ENCODE measurements at places on chromosomes 2 and 18. TPM values are rescaled to one million over a fixed set of nuclear protein-coding genes. Genes with fewer than 3 reads are reported as not detected.

DNA sequence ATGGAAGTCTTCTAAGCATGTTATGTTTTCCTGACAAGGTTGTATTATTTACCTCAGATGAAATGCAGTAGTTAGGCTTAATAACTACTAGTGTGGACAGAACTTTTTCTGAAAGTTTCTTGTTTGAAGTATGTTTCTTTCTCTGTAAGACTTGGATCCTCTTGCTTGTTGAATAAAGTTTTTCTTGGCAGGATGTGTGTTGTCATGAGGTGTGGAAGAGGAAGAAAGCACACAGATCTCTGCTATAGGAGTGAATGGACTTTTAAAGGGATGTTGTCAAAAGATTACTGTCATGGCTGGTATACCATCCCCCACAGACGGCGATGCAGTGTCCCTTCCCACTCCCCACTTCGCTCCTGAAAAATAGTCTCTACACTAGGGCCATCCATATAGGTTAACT, 2.6 kb downstream of the CAB39 start:
- DNase-seq, result no peak

The ACVR1C gene
- total RNA-seq, result 118 TPM

DNA sequence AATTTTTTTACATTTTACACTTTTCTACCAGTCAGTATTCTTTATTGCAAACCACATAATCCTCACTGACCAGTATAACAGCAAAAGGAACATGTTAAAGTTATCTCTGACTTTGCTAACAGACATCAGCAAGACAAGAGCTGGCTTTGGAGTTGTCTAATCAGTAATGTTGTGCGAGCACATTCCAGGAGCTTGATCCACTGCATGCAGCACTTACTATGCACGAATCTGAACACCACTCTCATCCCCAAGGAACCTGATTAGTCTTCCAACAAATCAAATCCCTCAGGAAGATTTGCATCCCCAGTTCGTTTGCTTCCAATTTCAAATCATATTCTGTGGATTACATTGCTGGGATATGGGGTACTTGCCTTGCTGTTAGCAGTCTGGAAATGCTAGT, 269.3 kb upstream of the EPC2 start:
- no peak for DNase-seq

The PJVK gene
- total RNA-seq, result 2.8 TPM

- DNase-seq, result no peak
Observed at GRCh38 chr2:169362118-169362893, at the start of gene LRP2. TSS of gene LRP2 (minus strand) at chr2:169362534. CDS start at chr2:169362399, 135 bp downstream.

GRCh38 chr2:49210191-49210590, 55.9 kb upstream of the FSHR start:
- no peak for DNase-seq

DNA sequence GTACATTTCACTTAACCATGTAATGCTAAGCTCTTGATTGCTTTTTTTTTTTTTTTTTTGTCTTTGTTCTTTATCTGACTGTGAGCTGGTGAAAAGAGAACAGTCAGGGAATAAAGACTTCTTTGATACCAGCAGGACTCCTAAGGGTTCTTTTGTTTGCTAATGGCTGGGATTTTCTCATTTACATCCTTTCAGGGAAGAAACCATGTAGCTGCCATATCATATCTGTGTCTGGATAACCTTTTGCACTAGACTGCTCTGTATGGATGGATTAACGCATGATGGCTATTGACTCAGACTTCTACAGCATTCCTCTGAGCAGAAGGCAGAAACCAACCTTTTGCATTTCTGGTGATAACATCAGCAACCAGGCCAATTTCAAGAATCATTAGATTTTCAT, 504.0 kb downstream of the LRRTM4 start:
- DNase-seq, result no peak

DNA sequence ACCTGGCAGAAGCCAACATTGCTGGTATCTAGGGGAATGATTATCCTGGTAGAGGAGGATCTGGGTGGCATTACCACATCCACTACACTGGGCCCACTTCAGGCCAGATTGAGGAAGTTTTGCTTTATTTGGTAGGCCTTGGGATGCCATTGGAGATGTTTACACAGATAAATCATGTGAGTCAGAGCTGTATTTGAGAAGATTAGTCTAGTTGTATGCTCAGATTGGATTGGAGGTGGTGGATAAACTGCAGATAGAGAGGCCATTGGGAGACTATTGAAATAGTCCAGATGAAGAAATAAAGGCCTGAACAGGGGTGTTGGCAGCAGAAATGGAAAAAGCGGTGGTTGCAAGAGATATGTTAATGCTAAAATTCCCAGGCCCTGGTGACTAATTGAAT, 81.5 kb downstream of the EFEMP1 start:
- no peak for DNase-seq

GRCh38 chr2:170929686-170930050, 615 bp downstream of the GORASP2 start:
- no peak for DNase-seq

DNA sequence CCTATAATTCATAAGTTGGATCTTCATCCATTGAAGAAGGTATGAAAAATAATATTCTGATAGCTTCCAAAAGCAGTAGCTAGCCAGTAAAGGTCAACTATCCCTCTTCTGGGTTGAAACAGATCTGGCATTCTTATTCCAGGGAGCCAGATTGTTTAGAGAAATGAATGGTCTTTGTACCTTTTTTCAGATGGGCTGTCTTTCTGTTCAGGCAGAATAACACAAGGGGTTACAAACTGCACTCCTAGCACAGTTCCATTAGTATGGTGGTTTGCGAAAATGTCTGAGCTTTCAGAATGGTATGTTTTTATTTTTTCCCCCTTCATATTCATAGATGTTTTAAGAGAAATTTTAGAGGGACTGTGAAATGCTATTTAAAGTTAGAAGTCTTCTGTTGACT, 47.5 kb upstream of the TMEM178A start:
- no peak for DNase-seq

GRCh38 chr18:27109451-27109850, 75.7 kb downstream of the CHST9 start:
- no peak for DNase-seq

GRCh38 chr2:124698979-124699565, 674.0 kb downstream of the CNTNAP5 start:
- DNase-seq, result no peak

GRCh38 chr2:56739413-56739812, 555.6 kb downstream of the CCDC85A start:
- DNase-seq, result no peak

DNA sequence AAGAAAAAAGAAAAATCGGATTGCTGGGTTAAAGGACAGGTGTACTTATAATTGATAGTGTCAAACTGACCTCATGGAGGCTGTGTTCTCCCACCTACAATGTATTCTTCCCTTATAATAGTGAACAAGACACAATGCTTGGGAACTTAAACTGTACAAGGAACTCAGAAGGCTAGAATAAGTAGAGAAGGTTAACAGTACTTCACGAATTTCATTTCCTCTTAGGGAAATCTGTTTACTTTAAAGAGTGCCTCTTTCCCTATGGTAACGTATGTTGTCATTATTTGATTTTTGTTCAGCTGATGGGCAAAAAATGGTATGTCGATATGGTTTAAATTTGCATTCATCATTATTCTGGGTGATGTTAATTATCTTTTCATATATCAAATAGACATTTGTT, 9.2 kb upstream of the HK2 start:
- no peak for DNase-seq

The LAMA3 gene
- 54.0 TPM for total RNA-seq

The CNGA3 gene
- 0.47 TPM for total RNA-seq

- DNase-seq, result no peak
Observed at GRCh38 chr2:230614913-230615332, 97.7 kb upstream of the CAB39 start.

- DNase-seq, result no peak
Observed at GRCh38 chr18:75253043-75253442, 42.4 kb downstream of the TSHZ1 start.

The SLC38A11 gene
- total RNA-seq, result 0.60 TPM

The CTAGE1 gene
- total RNA-seq, result not detected

DNA sequence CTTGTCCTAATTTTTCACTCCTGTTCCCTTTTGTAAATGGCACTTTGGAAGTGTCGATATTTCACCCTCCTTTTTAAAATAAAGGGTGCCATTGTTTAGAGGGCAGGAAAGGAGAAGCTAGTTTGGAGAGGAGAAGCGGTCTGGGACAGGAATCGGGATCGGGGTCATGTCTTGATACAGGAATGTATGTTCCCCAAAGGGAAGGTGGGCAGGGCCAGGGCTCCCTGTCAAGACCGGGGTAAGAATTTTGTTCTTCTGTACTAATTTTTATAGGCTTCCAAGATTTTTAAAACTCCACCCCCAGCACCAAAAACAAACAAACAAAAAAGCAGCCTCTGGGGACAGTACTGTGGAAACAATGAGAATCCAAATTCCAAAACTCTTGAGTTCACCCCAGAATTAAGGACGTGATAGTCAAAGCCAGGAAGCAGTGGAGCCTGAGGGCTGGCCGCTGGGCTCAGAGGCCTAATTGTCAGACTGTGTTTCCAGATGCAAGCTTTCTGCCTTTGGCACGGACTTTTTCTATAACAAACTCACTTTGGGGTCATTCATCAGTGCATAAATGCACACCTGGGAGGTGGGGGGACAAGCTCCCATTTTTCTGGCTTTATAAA, 250.4 kb upstream of the SIX2 start:
- no peak for DNase-seq

- DNase-seq, result no peak
Observed at GRCh38 chr2:96913398-96914202, 43.7 kb upstream of the SEMA4C start.

DNA sequence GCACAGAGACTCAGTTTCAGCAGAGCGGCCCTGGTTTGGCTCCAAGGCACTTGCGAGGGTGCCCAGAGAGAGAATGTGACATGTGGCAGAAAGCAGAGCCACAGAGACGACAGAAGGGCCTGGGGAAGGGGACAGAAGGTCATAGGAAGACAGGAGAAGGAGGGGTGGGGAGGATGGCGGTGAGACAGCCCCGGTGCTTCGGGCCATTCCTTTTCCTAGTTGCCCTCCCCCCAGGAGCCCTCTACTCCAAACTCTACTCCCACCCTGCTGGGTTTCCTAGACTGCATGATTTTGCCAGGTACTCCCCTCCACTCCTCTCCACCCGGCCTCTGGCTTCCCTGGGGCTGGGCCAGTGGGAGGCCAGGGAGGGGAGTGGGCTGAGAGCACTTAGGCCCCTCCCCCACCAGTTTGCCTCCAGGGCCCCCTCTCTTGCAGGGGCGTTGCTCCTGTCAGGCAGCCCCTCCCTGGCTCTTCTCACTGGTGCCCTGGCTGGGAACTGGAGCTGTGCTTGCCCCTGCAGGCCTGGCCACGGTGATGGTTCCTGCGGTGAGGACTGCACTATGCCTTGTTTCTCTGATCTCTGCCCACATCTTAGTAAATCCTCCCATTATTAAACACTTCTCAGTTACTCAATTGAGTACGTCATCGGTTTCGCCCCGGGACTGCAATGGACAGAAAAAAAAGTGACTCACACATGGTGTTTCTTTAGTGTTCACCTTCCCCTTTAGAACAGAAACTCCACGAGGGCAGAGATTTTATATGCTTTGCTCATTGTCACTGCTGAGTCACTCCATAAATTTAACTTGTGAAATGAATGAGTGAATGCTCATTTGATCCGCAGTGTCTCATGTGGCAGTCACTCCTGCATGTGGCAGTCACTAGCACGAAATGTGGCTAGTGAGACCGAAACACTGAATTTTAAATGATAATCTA, 58.7 kb upstream of the SP3 start:
- no peak for DNase-seq

DNA sequence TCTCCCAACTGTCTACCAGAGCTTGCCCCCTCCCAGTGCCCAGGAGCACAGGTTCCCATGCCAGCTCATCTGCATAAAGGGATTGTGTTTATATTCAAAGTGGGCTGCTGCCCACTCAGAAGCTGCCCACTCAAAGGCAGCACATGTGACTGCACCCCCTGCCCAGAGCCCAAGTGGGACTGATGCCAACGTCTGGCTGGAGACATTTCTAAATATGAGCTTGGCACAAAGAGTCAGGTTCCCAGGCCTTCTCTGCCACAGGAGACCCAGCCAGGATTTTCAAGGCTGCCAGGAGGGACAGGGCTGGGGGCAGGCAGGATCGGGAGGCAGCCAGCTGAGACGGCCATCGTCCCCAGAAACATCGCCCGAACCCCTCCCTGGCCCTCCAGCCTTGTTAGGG, 67.1 kb downstream of the ZBTB7C start:
- no peak for DNase-seq

GRCh38 chr2:177028296-177028695, 184.3 kb upstream of the HNRNPA3 start:
- DNase-seq, result no peak

DNA sequence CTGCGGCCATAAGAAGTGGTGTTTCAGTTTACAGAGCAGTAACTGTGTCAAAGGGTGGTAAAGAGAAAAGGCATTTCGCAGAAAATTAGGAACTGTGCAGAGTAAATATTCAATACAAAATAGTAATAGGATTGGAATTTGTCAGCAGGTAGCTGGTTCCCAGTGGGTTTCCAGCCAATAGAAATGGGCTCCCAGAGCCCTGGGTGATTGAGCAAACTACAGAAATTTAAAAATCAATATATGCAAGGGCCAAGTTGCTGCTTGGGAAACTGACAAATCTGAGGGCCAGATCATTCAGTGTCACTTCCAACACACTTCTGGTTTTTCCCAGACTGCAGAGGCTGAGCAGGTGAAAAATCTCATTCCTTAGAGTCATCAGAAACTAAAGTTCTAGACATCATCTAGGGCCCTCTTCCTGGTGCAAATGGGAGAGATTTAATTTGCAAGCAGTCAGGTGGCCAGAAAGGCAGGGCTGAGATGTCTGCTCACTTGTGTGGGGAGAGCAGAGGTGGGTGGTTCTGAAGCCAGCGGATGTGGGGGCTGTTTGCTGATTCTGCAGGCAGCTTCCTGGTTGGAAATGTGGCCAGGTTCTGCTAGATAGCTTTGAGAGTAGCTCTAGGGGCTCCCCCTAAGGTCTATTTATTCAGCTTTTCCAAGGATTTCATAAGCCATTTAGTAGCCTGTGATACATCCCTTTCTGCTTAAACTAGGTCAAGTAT, 182.4 kb downstream of the NCK2 start:
- no peak for DNase-seq

The KHK gene
- 3.3 TPM for total RNA-seq

The FSIP2 gene
- 0.25 TPM for total RNA-seq
